ENCODE measurements at places on chromosomes 16 and 17.

- no peak for DNase-seq
Measured at GRCh38 chr16:69762814-69763598, 874 bp downstream of the WWP2 start.

DNA sequence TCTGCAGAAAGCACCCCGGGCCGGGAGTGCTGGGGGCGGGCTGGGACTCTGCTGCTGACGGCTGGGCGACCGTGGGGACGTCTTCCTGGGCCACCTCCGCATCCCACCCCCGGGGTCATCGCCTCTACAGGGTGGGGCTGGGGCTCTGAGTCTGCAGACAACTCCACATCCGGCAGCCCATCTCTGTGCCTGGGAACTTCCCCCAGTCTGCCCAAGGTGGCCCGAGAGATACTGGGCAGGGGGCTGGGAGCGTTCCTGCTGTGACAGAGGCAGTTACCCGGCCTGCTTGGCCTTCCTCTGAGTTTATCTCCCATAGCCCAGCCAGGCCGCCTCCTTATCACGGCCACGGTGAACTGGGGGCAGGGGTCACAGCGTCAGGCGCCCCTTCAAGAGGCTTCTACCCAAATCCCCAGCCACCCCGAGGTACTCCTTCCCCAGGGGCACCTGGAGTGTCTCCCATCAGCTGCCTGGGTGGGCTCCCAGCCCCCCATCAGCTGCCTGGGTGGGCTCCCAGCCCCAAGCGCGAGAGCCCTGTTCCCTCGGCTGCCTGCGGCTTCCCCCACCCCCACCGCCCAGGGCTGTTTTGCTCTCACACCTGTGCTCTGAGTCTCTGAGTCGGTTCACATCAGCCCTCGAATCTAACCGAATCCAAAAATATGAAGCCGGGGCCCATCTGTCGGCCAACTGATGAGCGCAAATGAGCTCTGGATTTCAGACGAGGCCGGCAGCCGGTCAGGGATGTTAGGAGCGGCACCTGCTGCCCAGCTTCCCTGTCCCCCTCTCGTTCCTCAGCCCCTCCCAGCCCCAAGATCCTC, 15.6 kb upstream of the CBFA2T3 start:
- DNase-seq, result no peak

- no peak for DNase-seq
Measured at GRCh38 chr17:693791-694638, 20.6 kb downstream of the VPS53 start.

DNA sequence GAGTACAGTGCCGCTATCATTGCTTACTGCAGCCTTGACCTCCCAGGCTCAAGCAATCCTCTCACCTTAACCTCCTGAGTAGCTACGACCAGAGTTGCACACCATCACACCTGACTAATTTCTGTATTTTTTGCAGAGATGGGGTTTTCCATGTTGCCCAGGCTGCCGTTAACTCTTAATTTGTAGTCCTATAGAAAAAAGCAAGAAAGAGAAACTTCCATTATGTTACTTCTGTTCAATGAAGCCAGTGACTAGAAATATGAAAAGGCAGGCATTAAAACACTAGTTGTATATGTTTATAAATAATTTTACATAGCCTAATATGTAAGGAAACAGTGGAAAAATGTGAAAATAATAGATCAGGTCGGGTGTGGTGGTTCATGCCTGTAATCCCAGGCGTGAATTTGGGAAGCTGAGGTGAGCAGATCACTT, 9.7 kb downstream of the RAD51C start:
- no peak for DNase-seq

DNA sequence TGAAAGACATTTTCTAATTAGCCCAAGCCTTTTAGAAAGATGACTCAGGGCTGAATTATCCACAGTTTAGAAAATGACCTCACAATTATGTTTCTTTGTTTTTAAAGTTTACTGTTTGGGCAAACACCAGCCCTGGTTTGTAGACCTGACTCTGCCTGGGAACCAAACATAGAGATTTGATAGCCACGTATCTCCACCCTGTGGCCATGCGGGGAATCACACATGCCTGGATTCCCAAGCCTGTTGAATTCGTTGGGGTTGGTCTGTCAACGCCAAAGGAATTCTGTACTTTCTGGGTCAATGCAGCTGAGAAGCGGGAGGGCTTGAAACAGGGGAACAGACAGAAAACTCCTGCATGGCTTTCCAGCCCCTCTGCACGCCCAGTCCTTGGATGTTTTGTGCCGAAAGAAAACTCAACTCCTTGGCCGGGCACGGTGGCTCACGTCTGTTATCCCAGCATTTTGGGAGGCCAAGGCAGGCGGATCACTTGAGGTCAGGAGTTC, 26.9 kb downstream of the CD300A start:
- peak; percentile 47 for DNase-seq

DNA sequence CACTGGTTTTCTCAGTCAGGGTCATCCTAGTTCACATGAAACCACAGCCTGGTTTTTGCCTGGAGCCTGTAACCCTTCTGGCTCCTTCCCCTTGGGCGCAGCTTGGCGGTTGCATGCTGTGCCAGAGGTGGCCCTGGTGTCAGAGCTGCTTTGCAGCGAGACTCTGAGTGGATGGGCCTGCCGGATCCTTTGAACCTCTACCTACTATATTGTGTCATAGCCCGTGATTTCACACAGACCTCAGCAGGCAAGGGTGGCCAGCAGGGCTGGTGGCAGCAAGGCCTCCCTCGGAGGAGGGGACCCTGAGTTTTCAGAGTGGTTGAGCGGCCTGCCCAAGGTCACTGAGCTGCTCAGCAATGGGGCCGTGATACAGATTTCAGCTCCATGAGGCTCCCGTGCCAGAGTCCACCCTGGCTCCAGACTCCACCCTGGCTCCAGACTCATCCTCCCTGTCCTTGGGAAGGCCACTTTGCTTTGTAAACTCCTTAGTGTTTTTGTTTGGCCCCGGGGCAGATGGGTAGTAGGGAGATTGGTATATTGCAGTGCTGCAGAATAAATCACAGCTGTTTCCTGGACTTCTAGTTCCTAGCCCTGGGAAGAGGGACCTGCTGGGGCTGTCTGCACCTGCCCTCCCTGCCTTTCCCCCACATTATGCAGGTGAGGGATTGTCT, 9.7 kb downstream of the MPRIP start:
- no peak for DNase-seq

- DNase-seq, result no peak
Measured at GRCh38 chr16:3594316-3595109, 16.9 kb downstream of the SLX4 start.

GRCh38 chr17:16908273-16908672, 63.6 kb downstream of the TNFRSF13B start:
- DNase-seq, result no peak

- DNase-seq, result no peak
Measured at GRCh38 chr17:67575325-67575724, 142.4 kb upstream of the NOL11 start.

DNA sequence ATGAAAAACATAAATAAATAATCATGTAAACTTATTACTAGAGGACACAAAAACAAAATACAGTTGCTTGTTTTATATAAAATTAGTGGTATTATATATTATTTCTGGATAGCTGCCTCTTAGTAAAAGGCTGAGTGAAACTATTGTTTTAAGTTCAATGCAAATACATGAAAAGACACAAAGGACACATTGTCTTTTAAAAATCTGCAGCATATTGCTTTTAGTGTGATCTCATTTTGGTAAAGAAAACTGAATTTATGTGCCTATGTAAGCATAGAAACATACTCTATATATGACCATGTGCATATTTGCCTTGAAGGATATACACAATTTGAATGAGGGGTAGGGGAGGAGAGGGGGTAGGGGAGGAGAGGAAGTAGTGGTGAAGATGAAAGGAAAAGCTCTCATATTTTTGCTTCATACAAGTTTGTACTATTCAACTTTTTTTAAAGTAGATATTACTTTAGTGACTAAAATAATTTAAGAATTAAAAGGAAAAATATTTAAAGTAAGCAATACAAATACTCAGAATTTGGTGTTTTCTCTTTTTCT, 5.8 kb downstream of the ABCA10 start:
- no peak for DNase-seq

GRCh38 chr17:82228278-82228841, 482 bp upstream of the SLC16A3 start:
- DNase-seq, result no peak

GRCh38 chr16:13083681-13084080, 182.3 kb downstream of the SHISA9 start:
- DNase-seq, result no peak

DNA sequence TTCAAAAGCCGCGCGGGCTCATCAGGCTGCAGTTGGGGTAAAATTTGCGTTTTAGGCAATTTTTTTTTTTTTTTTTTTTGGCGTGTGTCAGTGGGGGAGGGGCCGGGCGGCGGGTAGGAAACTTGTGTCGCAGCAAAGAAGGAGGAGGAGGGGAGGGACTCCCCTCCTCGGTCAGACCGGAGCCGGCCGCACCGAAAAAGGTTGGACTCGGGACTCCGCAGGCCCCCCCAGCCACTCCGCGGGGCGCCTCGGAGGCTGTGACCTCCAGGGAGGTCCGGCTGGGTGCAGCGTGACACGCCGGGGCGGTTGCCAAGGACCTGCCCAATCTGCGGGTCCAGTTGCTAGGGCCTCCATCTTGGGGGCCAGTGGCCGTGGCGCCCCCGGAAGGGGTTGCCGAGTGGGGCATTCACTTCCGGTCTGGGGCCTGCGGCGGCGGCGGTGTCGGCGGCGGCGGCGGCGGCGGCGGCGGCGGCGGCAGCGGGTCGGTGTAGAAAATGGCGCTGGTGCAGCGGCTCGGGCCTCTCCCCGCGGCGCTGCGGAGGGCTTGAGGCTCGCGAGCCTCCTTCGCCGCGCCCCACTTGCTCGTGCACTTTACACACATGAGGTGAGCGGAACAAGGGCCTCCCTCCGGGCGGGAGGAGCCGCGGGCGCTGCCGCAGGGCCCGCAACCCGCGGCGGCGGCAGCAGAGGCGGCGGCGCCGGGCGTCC, at the start of gene TNRC6A:
Gene TNRC6A, plus strand, starts transcription at position 409 of the 708 bp plus-strand sequence. Its CDS starts 191 bp downstream, at position 600.
- DNase-seq, result peak; percentile 77

- DNase-seq, result no peak
Measured at GRCh38 chr16:5590416-5590815, 492.8 kb upstream of the EEF2KMT start.

GRCh38 chr16:7967996-7968509, 622.3 kb downstream of the TMEM114 start:
- DNase-seq, result no peak

DNA sequence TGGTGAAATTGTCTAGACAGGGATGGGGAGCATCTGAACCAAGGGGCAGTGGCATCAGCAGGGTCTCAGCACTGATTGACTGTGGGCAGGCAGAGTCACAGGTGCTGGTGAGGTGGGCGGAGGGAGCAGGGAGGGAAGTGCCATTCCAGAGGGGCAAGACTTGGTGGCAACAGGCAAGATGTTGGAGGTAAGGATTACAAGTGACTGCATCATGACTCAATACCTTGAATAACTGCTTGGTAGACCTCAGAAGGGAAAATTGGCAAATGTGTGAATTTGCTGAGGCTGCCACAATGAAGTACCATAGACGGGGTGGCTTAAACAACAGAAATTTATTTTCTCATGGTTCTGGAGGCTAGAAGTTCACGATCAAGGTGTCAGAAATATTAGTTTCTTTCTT, 419.1 kb downstream of the HS3ST3B1 start:
- DNase-seq, result no peak
